Mucosa of descending colon (tissue), 3 donors: ENCODE measurements at places on chromosomes 13 and 19.
A peak's percentile ranks its signal among the peaks of the same experiment; 100 is the strongest.

DNA sequence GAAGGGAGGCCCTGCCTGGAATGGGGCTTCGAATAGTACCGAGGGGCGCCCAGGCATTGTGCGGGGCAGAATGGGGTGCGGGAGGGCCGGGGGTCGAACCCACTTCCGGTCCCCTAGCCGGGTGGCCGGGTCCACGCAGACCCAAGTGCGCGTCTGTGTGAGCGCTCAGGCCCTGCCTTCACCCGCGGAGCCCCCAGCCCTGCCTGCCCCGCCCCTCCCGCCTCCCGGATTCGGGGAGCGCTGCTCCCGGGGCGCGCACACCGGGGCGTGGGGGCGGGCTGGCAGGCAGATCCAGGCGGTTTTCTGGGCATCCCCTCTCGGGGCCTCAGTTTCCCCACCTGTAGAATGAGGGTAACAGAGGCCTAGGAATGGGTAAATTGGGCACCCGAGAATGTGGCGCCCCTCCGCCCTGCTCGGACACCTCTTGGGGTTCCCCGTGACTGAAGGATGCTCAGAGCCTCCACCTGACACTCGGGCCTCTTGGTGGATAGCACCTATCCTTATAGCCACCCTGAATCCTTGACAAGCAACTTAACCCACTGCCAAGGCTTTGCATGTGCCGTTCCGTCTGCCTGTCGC is 682 bp downstream of the PIK3R2 start:
- DNase-seq, result peak; percentile 73

DNA sequence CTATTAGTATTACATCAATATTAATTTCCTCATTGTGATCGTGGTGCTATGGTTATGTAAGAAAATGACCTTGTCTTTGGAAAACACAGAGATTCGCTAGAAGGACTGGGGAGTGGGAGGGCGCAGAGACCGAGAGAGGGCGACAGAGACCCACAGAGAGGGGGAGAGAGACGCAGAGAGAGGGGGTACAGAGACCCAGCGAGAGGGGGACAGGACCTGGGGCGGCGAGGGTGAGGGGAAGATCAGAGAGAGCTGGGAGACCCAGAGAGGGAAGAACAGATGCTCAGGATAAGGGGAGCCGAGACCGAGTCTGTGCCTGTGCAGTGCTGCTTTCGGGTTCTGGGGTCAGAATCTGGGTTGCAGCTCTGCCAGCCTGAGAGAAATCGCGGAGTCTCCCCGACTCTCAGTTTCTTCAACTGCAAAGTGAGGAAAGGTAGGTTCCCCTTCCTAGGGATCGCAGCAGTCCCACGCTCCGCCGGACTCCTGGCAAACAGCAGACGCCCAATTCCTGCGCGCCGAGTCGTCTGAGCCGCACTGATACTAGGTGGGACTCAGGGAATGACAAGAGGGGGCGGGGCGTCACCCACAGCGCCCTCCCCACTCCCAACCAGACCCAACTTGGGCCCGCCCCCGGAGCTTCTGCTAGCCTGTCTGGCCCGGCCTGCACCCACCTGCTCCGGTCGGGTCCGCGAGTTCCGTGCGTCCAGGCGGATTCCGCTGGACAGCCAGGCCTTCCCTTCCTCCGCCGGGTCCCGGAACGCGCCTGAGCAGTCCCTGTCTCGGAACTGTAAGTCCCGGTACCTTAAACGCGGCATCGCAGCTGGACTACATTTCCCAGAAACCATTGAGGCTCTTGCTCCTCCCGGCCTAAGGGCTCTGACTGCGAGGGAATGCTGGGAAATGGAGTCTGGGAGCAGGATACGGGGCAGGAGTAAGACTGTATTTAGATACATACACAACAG is 15.3 kb downstream of the IZUMO2 start:
- peak; percentile 90 for DNase-seq

DNA sequence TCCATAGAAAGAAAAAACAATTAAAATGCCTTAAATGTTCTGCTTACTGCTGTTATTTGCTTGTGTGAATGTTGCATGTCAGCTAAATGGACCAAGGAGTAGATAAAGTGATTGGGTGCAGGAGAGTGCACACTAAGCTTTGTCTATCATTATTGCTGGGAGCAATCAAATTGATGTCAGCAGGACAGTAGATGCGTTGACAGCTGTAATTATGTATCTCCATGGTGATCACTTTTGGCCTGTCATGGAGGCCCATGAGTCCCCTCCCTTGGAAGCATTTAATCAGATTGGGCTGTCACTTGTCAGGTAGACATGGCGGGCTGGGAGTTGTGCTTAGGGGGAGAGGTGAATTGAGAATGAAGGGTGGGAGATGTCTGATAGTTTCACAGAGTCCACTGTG is 215.3 kb downstream of the PCCA start:
- DNase-seq, result no peak

- DNase-seq, result no peak
Measured at GRCh38 chr13:107447591-107447990, 767.7 kb downstream of the LIG4 start.

DNA sequence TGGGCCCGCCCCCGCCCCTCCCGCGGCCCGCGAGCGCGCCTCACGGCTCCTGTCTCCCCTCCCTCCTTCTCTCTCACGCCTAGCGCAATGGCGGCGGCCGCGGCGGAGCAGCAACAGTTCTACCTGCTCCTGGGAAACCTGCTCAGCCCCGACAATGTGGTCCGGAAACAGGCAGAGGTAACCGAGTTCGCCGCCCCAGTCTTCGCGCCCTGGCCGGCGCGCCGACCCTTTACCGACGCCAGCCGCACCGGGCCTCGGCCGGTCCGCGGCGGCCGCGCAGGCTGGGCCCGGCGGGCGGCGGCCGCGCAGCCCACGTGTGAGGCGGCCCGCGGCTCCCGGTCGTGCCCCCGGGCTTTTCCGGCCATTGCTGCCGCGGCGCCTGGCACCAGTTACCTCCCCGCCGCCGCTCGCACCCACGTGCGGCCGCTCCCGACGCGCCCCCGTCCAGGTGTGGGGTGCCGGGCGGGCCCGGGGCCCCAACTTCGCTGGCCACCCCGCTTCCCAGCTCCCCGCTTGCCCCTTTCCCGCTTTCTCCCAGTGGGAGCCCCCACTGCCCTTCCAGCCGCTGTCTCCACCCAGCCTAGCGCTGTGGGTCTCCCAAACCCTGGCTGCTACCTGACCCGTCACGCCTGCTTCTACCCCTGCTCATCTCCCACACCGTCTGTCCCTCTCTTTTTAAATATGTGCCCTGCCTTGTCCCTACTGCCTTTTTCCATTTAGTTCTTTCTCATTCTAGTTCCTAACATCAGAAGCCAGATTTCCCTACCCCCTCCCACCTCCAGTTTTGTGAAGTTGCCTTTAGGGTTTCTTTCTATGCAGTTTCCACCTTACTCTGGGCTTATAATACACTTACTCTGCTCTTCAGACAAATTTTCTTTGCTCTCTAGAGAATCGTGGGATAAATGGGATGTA is 23.4 kb downstream of the IPO5 start:
- DNase-seq, result peak; percentile 57

DNA sequence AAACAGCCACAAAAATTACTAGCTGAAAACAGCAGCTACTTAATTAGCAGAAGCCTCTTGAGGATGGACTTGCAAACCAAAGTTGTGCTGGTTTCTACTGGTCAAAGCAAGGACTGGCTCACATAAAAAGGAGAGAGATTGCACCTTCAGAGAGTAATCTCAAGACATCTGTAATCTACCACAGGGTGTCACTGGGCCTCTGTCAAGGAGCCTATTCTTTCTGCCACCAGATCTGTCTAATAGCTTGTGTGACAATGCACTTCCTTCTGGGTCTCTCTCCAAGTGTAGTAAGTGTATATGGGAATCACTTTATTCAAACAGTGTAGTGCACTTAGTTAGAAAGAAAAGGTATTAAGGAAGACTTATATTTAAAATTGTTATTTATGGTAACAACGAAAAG is 24.4 kb upstream of the ZNF561 start:
- no peak for DNase-seq

DNA sequence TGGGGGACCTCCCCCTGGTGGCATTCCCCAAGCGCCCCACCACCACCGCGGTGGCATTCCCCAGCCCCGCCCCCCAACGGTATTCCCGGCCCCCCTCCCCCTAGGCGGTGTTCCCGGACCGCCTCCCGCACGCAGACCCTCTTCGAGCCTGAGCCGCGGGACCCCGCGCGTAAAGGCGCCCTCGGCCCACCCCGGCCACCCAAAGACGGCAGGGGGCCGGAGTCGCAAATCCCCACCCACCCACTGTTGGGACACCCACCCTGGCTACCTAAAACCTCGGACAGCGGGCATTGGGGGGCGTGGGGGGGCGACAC is 22.4 kb downstream of the OLFM2 start:
- no peak for DNase-seq

DNA sequence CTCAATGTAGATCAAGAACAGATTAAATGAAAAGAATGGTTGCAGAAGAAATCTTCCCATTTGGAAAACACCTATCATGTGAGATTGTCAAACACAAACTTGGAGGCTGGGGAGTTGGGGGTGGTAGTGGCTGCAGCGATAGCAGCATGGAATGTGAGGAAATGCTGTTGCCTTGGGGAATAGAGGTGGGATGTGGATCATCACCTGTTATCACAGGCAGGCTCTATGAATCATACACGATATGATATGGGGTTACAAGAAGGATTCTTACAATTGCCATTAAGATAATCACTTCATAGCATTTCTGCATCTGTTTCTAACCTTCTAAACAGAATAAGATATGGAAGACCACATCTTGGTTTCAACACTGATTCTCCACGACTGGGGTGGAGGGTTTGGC is 88.7 kb downstream of the RNASEH2B start:
- no peak for DNase-seq

DNA sequence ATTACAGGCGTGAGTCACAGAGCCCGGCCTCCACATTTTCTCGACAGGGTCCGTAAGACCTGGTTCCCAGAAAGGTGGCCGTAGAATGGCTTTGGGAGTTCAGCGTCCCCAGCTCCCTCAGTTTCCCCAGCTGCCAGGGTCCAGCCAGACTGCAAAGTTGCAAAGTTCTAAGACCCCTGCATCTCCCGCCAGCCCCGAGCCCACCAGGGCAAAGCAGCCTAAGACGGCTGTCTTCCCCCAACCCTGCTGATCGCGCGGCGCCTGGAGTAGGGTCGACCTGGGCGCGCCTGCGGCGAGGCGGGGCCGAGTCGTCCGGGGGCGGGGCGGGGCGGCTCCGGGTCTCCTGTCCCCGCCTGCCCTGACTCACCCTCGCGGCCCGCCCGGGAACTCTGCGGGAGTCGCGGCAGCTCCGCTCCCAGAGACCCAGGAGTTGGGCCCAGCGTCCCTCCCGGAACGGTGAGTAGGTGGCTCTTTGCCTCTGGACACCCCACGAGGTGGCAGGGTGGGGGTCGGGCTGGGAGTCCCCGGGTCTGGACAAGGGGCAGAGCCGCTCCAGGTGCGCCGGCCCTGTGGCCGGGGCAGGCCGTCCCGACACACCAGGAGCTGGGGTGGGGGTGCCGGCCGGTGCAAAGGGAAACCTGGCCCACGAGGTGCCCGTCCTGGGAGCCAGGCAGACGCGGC is at the start of gene LRRC8E:
TSS of gene LRRC8E (plus strand) at position 366 of the 681 bp plus-strand sequence. CDS start 7,094 bp downstream, outside the sequence.
- peak; percentile 82 for DNase-seq

DNA sequence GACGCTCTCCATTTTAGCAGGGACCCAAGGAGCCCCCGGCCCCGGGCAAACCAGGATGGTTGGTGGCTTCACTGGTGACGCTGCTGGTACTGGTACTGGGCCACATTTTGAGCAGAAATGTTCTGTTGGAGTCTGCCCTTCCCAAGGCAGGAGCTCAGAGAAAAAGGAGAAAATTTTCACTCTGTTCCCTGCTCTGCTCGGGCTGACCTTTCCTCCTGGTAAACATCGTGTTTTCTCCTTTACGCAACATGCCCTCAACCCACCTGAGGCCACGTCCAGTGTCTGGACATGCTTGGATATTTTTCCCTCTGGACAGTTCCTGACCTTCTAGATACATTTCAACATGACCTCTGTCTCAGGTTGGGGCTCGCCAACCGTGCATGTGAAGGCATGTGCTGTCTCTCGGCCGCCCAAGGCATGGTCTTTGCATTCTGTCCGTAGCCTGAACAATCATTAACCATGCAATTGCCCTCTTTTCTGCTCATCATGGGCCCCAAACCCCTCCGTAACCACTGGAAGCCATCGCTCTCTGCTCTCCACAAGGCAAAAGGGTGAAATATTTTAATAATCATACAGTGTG is 115.2 kb upstream of the PEG3 start:
- DNase-seq, result no peak
